ENCODE measurements at places on chromosomes 6 and 20.
A peak's percentile ranks its signal among the peaks of the same experiment; 100 is the strongest.

DNA sequence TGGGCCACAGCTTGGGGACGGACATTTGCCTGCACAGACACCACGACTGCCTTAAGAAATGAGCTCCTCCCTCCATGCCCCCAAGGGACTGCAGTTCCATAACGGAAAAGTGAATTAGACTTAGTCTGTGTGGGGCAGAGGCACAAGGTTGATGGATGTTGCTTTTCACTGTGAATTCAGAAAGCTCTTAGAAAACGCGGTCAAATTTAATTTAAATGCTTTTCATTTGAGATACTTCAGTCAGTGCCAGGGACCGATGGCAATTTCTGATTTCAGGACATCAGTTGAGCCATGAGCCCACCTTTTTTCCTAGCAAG is 356.4 kb downstream of the KIF16B start:
- DNase-seq: no peak

DNA sequence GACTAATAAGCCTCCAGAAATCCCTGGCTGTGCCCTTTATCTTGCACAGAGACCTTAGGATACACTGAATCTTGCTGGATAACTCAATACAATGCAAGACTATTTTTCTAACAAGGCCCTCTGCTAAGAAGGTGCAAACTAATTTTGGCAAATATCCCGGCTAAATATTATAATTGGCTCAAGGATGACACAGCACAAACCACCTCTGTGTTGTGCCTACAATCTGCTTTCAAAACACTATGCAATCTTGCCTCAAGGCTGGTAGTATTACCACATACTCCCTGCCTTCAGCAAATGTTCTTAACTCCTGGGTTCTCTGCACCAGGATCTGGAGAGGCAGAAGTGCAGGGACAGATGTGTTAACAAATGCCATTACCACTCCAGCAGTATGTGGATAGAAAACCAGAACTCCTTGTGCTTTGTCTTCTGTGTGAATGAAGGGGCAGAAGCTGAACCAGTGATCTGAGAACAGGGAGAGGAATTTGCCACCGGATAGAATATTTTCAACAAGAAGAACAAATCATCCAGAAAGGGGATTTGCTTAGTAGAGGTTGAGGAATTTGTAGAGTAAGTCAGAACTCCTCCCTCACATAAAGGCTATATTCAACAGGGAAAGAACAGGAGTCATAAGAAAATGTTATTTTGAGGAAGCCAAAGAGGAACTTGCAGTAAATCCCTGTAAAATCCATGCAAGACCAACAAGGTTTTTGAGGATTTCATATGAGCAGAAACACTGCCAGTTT is 74.1 kb upstream of the SLC4A11 start:
- DNase-seq: peak; percentile 85

DNA sequence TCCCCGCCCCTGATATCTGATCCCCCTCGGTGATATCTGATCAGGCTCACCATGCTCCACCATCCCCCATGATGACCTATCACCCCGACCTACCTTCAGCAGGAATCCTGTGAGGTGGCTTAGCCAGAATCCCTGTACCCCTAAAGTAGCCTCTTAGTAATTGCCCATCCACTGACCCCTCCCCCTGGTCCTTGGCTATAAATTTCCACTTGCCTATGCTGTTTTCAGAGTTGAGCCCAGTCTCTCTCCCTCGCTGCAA is 177.5 kb upstream of the GGTLC1 start:
- DNase-seq: no peak

DNA sequence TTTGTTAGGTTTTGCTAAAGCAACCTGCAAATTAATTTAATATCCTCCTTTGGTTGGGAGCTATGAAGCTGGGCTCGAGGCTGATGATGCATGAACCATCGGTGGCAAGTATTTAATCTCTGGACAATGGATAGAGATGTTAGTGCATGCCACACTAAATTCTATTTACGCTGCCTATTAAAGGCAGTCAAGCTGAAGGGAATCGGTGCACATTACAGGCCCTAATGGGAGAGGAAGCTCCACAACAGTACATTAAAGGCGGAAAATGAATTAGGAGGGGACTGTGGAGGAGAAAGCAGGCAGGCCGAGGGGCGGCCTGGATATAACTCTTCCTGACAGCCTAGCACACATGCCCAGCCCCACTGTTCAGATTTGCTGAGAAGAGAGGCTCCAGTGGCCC is 132.4 kb upstream of the MAFB start:
- DNase-seq: no peak

DNA sequence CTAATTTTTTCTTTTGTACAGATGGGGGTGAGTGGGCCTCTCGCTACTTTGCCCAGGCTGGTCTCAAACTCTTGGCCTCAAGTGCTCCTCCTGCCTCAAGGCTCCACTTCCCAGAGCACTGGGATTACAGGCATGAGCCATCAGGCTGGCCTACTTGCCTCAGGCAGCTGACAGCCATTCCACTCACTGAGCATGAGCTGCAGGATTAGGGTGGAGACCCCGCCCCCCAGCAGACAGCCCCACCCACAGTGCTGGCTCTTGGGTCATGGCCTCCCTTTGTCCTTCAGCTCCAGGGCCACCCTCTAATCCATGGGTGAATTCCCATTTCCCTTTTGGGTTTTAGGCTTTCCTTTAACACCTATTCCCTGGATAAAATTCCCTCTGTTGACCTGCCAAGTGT is 82.1 kb downstream of the BFSP1 start:
- no peak for DNase-seq

- DNase-seq: no peak
These were observed 34.3 kb downstream of the SIRPA start for GRCh38 chr20:1929460-1929859.

DNA sequence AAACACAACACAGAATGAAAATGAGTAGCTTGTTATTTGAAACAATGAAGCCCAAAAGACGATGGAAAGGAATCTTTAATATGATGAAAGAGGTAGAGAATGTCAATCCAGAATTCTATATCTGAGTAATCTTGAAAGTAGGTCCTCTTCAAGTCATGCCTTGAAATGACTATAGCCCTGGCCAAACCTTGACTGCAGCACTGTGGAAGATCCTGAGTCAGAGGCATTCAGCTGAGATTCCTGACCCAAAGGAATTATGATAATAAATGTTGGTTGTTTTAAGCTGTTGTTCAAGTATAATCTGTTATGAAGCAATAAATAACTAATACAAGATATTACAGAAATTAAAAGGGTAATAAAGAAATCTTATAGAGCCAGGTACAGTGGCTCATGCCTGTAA is 64.8 kb downstream of the IBTK start:
- no peak for DNase-seq

GRCh38 chr6:64012351-64013001 is 376.9 kb downstream of the PHF3 start:
- peak; percentile 44 for DNase-seq

DNA sequence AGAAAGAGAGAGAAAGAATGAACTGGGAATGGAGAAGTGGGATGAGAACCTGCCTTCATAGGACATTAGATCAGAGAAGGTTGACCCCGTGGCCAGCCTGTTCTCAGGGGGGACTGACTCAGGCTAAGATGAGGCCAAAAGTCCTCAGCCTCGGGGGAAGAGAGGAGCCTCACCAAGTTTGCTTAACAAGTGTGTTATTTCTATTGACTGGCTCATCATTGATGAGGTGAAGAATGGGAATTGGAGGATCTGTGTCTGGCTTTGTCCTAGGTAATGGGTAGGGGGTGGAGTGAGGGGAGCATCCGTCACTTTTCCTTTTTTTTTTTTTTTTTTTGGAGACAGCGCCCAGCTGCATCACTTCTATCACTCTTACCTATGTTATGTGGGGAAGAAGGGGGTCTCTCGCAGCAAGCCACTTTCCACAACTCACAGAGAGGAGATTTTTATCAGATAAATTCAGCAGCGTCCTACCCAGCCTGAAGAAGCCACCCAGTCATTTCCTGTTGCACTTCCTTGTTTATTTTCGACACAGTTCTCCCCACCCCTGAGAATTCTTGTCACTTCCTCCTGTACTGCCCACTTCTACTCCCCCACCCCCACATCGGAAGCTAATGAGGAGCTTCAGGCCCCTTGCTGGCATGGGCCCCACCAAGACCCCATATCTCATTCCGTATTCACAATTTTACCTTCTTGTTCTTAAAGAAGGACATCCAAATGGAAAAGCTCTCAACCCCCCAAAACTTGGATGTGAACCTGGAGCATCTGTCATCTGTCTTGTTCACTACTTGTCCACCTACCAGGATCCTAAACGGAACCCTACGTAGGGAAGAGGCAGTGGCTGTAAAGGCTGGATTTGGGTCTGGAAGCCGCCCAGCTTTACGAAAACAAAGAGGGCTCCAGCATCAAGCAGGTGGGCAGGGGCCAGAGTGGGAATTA is 2.8 kb upstream of the RNASET2 start:
- peak; percentile 69 for DNase-seq

DNA sequence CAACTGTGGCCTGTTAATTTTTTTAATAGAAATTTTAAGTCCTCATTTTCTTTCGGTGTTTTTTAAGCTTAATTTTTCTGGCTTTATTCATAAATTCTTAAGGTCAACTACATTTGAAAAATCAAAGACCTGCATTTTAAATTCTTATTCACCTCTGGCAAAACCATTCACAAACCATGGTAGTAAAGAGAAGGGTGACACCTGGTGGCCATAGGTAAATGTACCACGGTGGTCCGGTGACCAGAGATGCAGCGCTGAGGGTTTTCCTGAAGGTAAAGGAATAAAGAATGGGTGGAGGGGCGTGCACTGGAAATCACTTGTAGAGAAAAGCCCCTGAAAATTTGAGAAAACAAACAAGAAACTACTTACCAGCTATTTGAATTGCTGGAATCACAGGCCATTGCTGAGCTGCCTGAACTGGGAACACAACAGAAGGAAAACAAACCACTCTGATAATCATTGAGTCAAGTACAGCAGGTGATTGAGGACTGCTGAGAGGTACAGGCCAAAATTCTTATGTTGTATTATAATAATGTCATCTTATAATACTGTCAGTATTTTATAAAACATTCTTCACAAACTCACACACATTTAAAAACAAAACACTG is 10.1 kb downstream of the HFE start:
- DNase-seq: peak; percentile 92

- peak; percentile 89 for DNase-seq
These were observed 7.5 kb downstream of the BCAS1 start for GRCh38 chr20:54062812-54063280.

DNA sequence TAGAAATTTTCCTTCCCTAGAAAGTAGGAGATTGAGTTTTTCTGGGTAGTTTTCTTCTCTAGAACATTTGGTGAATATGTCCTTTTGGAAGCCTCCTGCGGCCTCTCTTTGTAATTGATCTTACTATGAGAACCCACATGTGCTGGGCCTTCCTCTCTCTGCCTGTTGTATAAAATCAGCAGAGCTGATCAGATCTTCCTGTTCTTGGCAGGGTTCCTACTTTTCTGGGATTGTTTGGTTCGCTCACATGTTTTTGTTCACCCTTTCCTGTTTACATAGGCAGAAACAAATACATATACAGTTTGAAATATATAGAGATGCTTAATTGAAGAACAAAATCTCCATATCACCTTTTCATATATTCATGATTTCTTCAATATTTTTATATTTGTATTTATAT is 57.8 kb downstream of the IL22RA2 start:
- DNase-seq: no peak

DNA sequence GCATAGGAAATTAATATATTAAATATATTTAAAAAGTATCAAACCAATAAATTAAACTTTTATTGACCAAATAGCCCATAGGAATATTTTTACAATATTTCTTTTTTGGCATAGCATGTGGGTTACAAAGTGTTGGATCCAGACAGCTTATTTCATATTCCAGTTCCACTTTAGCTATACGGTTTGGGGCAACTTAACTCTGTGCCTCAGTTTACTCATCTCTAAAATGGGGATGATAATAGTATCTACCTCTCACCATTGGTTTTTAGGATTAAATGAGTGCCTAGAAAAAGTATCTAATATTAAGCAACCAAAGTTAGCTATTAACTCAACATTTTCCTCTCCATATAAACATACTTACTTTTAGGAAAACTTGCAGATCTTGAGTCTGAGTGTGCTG is 243.8 kb downstream of the TBC1D32 start:
- DNase-seq: no peak

DNA sequence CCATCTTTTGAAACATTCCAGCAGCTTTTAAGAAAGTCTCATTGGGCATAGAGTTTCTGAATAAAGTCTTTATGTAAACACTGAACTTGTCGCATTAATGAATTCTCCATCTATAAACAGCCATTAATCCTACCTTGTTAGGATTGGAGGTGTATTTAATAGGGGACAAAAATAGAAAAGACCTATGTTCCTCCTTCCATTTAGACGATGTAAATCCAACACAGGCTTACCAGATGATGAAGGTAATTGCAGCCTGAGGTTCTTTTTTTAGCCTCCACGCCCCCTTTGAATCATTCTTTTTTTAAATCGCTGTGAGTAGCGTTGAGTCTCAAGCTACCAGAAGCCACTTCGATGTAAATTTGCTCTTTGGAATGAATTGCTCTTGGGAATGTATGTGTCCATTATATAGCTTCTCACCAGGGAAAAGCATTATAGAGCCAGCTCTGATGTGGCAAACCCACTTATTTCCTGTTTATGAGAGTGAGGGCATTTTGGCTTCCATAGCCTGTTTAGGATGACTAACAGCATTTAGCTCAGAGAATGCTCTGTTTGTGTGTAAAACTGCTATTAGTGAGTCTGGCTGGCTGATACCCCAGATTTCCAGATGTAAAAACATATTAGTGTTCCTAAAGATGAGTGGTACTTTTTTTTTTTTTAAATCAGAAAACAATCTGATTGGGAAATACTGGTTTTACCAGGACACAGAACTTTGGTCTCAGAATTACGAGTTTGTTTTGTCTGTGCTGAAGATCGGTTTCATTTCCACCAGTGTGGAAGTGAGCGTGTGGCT is 74.9 kb upstream of the CLDN20 start:
- DNase-seq: no peak

DNA sequence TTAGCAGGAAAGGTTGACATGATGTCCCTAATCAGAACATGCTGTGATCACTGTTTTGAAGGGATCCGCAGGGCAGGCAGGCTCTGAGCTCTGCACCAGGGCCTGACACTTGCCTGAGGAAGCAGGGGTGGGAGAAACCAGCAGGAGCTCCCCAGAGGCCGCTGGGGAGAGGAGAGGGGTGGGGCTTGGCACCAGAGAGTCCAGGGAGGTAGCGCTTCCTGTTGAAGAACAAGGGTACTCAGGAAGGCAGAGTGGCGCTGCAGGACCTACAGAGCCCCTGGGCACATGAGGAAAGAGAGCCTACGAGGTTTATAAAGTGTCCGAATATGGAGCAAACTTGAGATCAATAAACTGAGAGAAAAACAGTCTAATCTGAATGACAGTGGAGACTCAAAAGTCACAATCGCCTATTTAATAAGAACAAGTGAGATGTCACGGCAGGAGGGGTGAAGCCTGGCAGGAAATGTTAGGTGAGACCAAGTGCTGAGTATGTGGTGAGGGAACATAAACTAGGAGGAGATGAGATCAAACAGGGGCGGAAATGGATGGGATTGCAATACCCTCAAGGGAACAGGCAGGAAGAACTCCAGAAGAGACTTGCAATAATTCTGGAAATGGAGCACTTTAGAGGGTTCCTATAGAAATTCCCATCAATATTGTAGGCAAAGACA is 5.8 kb upstream of the TBXT start:
- no peak for DNase-seq
